ENCODE measurements at places on chromosomes 5 and 9. TPM values are rescaled to one million over a fixed set of nuclear protein-coding genes. Genes with fewer than 3 reads are reported as not detected.

DNA sequence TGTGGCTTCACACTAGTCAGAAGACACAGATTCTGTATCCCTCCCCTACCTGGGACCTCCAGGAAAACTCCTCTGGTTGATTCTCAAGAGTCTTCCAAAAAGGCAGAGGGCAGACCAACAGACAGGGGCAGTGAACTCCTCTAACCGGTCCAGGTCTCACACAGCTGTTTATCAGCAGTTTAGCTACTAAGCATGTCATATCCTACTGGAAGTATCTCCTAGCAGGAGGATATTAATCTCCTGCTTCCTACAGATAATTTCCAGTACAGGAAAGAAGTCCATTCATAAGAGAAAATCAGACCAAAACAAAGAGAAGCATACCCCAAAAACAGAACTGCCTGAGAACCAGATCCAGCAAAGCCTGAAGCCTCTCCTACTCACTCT is 64.3 kb downstream of the DTWD2 start:
- DNase-seq: no peak

LCP2 gene
- total RNA-seq: 38.4 TPM

- peak; percentile 41 for DNase-seq
These were observed 486.7 kb downstream of the RAB3C start for GRCh38 chr5:59069438-59070079.

DNA sequence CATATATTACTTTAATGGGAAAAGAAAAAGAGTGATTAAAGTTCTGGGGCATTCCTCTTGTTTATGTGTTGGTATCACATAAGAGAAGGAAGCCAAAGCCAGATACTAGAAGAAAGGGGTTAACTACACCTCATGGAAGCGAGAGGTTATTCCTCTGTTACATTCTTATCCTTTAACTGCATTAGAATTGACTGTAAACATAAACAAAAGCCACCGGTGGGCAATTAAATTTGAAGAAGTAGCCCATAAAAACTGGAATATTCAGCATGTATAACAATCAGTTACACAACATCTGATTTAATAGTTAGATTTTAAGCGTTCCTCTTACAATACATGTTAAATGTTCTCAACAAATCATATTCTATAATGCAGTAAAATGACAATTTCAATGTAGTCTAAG is 18.8 kb downstream of the POU5F2 start:
- DNase-seq: no peak

DNA sequence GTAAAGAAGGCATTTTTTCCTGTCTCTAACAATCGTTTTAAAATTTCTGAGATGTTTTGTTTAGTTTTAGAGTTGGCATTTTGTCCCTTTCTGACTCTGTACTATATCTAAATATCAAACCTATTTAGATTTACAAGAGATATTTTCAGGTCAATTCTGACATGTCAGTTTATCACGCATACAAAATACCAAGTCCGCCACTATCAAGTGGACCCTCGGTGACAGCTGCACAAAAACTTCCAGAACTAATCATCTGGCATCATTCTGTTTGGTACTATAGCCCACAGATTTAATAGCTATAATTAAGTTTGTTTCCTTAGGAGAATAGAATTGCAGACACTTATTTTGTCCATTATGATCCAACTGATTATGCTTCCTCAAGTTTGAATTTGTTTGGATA is 1278.2 kb downstream of the CDH12 start:
- DNase-seq: no peak

DNA sequence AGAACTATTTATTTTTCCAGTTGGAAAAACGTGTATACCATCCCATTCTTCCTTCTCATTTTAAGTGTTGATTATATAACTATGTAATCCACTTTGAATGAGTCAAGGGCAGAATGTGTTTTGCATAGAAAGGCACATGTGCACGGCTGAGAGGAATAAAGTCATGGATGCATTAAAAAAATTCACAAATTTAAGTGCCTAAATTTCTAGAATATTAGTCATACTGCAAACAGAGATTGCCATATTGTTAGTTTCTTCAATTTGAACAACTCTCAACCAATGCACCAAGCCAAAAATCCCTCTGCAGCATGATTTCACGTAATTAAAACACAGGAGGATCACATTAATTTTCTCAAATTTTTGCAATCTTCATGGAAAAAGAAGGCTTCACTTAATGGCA is 166.3 kb downstream of the MPDZ start:
- no peak for DNase-seq

GABRP gene
- total RNA-seq: 44.3 TPM

DNA sequence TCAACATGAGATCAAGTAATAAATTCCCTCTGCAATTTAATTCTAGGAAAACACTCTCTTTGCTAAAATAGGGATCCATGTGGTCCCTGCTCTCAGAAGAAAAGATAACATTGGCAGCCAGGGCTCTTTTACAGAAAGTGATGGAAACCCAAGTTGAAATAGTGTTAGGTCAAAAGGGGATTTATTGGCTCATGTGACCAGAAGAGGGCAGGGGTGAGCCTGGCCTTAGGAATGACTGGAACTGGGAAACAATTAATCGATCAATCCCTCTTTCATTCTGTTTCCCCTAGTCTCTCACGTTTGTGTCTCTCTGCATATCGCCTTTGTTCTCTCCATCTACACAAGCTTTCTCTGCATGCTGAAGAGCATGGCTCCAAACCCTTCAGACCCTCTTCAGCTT is 58.3 kb upstream of the ALDH1B1 start:
- DNase-seq: no peak

DNA sequence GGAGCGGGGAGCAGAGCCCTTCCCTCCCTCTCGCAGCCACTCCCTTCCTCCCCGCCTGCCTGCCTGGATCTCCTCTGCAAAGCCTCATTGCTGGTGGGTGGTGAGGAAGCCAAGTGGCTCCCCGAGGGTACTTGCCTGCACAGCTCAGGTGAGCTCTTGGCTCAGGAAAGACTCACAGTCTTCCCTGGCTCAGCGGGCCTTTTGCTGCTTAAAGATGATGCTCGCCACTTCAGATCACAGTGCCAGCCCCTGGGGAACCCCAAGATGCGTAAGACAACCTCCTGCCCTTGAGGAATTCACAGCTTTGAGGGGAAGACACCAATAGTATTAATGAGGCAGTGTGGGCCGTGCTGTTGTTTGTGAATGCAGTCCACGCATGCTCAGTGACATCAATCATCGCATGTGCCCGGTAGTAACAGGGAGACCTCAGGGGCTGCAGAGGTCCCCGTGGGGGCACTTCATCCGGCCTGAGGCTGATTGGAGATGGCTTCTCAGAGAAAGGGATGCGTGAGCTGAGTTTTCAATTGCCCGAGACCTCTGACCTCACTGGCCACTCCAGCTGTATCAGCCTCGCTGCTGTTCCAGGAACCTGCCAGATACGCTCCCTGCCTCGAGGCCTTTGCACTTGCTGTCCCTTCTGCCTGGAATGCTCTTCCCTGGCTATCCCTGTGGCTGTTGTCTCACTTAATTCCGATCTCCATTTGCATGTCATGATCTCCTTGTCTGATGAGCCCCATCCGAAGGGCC is 36.8 kb downstream of the ERGIC1 start:
- DNase-seq: no peak

GRCh38 chr9:98370976-98371315 is 115.5 kb upstream of the TBC1D2 start:
- no peak for DNase-seq

DNA sequence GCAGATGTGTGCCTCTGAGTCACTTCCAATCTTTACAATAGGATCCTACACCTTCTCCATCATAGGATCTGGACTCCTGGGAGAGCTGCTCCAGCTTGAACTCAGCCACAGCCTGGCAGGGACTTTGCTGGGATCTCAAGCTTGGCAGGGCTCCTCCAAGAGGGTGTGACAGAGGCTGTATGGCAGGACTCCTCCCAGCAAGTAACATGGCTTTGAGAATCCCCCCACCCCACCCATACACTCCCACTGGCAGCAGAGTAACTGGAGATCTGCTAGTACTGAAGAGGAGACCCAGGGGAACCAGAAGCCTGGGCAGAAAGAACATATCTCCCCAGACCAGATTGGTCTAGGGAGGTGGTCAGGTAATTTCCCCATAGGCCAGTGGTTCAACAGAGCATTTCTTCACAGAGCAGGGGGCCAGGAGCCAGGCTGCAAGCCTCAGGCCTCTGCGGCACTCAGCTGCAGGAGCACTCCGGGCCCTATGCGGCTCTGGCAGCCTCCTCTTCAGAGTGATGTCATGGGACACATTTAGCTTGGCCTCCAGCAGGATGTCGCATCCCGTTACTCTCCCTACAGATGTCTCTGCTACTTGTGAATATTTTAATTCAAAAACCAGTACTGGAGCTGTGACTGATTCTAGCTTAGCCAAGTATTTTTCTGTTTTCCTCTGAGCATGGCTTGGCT is 1.7 kb upstream of the ACSL6 start:
- DNase-seq: no peak

LEAP2 gene
- total RNA-seq: 42.4 TPM

C1QTNF3 gene
- total RNA-seq: 7.0 TPM

DNA sequence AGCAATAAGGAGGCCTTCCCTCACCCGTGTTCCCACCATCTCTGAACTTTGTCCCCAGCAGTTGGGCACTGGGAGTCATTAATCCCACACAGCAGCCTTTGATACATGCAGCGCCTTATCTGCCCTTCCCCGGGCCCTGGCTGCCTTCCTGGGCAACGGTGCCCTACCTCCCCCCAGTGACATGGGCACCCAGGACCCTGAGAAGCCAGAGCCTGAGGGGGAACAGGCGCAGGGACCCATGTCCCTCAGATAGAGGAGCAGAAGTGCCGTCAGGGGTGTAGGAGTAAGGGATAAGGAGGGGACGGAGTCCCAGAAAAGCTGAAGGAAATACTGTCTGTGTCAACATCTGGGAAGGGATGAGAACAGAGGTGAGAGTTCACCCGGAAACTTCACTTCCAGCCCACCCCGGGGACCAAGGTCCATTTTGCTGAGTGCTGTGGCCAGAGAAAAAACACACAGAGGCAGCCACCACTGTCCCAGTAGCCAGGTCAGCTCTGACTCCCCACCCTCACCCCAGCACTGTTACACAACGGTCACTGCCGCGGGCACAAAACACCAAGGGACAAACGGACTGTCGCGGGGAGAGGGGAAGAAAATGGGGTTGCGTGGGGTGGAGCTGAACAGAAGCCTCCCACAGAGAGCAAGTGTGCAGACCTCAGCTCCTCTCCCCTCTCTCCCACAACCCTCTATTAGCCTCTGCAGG is 3.8 kb downstream of the PCDH1 start:
- peak; percentile 61 for DNase-seq

- DNase-seq: no peak
These were observed 179.1 kb downstream of the FAM170A start for GRCh38 chr5:119808474-119808873.

TUSC1 gene
- total RNA-seq: 10.9 TPM

TPPP gene
- total RNA-seq: 9.9 TPM

TLR4 gene
- 9.8 TPM for total RNA-seq

GRCh38 chr9:133113163-133113948 is 7.7 kb downstream of the RALGDS start:
- DNase-seq: peak; percentile 71

GRCh38 chr5:59799668-59800346 is 93.7 kb downstream of the PDE4D start:
- peak; percentile 27 for DNase-seq

GRCh38 chr5:168879929-168880328 is 300.8 kb upstream of the PANK3 start:
- peak; percentile 44 for DNase-seq

DNA sequence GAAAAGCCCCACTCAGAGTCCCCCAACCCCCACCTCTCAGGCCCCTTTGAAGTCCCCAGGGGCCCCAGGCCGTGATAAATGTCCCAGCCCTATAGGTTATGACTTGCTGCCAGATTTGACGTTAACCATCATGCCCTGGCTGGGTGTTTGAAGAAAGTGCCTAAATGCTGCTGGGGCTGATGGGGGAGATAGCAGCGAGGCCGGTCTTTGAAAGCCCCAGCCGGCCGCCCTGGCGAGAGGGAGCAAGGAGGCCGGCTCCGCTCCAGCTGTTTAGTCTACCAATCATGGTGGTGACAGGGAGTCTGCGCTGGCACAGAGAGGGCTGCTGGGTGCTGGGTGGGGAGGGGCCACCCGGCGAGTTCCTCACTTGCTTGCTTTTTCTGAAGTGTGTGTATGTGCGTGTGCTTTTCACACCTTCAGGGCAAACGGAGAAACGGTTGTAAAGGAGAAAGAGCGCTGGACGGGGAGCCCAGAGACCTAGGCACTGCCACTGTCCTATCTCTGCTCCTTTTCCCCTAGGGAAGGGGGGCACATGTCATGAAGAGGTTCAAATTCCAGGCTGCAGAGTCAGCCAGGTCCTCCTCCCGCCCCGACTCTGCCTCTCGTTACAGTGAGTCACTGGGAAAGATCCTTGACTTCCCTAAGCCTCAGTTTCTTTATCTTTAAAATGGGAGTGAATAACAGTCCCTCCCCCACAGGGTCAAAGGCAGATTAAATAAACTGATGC is 126.1 kb upstream of the HAND1 start:
- DNase-seq: peak; percentile 28

DNA sequence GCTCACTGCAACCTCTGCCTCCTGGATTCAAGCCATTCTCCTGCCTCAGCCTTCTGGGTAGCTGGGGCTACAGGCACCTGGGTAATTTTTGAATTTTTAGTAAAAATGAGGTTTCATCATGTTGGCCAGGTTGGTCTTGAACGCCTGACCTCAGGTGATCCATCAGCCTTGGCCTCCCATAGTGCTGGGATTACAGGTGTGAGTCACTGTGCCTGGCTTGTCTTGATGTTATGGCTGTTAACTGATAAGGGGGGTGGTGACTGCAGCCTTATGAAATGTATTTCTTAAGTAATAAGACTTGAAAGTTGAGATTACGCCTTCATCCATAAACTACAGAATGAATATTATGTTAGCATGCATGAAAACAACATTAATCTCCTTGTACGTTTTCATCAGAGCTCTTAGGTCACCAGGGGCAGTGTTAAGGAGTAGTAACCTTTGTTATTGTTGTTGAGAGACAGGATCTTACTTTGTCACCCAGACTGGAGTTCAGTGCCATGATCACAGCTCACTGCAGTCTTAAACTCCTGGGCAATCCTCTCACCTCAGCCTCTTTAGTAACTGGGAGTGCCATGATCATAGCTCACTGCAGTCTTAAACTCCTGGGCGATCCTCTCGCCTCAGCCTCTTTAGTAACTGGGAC is 148.3 kb downstream of the ATP10B start:
- DNase-seq: no peak

UBE2QL1 gene
- 1.6 TPM for total RNA-seq

MCC gene
- total RNA-seq: 12.2 TPM

- DNase-seq: no peak
These were observed 8.0 kb downstream of the SPARC start for GRCh38 chr5:151678713-151679112.

DNA sequence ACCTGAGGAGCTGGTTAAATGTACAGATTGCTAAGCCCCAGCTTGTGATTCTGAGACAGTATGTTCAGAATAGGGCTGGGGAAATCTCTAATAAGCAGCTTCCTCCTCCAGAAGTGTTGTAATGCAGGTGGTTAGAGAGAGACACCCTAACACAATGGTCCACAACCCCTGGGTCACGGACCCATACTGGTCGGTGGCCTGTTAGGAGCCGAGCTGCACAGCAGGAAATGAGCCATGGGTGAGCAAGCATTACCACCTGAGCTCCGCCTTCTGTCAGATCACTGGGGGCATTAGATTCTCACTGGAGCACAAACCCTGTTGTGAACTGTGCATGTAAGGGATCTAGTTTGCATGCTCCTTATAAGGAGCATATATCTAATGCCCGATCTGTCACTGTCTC is 61.8 kb downstream of the SLC36A1 start:
- no peak for DNase-seq

SPATA31A3 gene
- not detected for total RNA-seq

TRIM7 gene
- total RNA-seq: 1.2 TPM

SCAMP1 gene
- 35.9 TPM for total RNA-seq

- DNase-seq: no peak
These were observed 69.6 kb upstream of the PJA2 start for GRCh38 chr5:109479260-109479860.

- DNase-seq: peak; percentile 33
These were observed 10.9 kb upstream of the ZNF366 start for GRCh38 chr5:72518001-72518683.

TMEM232 gene
- total RNA-seq: 4.1 TPM

Measured in mucosa of gallbladder (tissue), 1 donor.